ENCODE measurements at places on chromosomes 3 and 15.

- no peak for DNase-seq
Observed at GRCh38 chr3:11544412-11545181, 99.1 kb downstream of the VGLL4 start.

DNA sequence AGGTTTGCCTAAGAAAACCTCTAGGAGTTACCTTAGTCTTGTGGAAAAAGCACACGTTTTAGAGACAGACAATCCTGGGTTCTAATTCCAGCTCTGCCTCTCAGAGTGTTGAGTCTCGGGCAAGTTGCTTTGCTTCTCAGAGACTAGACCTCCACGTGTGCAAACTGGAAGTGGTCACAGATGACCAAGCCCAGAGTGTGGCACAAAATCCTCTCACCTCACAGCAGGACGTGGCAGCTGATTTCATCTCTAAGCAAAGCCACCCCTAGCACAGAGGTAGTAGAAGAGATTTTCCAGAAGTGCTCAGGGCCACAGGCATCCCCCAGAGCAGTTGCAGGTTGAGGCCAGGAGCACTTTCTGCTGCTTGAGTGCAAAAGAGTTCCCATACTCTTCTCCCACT, 79.2 kb downstream of the CD47 start:
- no peak for DNase-seq

- DNase-seq: no peak
Observed at GRCh38 chr3:110881069-110881468, 190.5 kb upstream of the NECTIN3 start.

DNA sequence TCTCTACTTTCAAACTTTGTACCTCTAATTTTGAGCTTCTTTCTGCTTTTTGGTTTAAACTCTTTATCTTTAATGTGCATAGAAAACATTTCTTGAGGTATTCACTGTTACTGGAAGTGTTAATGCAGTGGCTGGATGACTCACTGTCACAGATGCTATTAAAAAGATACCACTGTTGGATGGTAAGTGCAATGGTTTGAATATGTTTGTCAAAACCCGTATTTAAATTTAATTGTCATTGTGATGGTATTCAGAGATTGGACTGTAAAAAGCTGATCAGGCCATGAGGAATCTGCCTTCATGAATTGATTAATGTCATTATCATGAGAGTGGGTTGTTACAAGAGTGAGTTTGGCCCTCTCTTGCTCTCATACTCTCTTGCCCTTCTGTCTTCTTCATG, 70.6 kb downstream of the AP4E1 start:
- no peak for DNase-seq

GRCh38 chr3:97699889-97700288, 64.7 kb upstream of the ARL6 start:
- no peak for DNase-seq

- DNase-seq: no peak
Observed at GRCh38 chr3:122689587-122689986, 8.9 kb downstream of the PARP14 start.

DNA sequence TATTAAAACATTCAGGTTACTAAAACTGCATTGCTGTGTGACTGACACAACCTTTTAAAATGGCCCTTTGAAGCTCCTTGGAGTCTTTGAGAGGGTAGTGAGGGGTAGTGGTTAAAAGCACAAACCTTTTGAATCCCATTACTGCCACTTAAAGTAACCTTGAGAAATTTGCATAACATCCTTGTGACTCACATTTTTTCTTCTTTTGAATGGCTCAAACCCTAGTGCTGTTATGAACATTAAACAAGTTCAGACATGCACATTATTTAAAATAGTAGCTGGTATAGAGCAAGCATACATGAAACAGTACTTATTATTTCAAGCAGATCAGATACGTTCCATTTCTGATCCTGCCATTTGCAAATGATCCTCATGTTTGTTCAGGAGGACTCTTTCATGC, 3.7 kb upstream of the CLDN1 start:
- DNase-seq: no peak

DNA sequence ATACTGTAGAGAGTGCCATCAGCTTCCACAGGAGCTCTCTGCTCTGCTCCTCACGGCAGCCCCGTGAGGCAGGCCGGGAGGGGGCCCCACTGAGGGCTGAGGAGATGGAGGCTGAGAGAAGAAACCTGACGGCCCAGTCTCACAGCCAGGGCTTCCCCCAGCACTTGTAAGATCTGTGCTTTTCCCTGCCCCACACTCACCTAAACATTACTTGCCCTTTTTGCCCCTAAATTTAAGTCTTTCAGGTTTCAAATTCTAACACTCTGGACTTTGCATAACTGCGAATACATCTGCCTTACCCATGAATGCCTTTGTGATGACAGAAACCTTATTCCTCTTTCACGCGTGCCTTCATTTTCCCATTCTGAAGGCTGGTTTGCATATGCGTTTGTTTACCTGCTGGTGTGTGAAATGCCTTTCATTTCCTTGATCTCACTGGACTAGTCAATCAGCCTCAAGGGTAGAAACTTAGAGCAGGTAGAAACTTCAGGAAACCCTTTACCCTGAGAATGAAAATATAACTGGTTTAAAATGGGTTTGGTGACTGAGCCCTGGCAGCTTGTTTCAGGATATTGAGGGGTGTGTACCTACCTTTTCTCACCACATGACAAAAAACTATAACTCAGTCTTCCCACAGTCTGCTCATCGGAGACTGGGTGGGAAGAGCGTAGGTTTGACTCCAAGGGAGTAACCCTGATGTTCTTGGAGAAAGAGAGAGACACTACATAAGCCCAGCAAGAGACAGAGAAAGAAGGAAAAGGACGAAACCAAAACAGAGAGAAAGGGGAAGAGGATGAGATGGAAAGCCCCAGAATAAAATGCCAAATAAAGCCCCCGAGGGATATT, 20.1 kb downstream of the SLC12A8 start:
- DNase-seq: no peak

DNA sequence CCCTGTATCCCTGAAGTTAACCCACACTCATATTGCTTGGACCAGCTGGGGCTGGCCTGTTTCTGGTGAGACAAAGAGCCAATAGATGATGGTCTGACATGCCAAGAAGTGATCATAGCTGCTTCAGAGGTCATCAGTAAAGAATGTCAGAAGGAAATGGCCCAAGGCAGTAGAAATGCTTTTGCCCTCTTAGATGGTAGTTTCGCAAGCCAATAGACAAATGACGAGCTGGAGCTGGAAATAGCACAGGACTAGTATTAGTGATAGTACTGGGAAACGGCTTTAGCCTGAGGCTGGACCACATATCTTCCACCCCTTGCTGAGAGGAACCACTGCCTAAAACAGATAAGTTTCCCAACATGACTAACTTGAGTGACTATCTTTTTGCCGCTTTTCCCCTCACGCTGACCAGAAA, 176.1 kb upstream of the THBS1 start:
- DNase-seq: peak; percentile 17

- DNase-seq: no peak
Observed at GRCh38 chr3:79139395-79140068, 628.3 kb downstream of the ROBO1 start.

DNA sequence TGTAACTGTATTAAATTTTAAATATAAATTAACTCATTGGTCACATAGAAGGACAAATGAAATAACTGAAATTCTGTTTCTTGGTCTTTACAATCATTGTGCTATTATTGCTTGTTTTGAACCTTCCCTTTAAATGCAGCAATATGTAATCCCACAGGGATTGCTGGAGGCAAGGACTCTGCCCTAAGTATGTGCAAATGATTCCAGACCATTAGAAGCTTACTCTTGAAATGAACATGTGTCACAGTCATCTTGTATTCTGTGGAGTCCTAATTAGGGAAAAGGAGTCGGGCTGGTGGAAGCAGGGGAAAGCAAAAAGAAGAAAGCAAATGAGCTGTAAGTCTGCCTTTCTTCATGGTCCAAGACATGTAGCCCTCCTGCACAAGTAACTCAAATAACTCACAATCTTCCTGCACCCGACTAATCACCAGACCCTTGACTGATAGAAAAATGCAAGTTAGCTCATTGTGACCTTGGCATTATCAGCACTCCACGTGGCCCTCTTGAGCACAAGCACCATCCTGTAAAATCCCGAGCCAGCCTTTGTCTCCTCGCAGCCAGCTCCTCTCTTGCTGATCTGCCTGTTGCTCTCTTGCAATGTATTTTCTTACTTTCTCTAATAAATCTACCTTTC, 2.3 kb upstream of the TMPRSS7 start:
- DNase-seq: no peak

- no peak for DNase-seq
Observed at GRCh38 chr3:110589341-110589740, 482.3 kb upstream of the NECTIN3 start.

DNA sequence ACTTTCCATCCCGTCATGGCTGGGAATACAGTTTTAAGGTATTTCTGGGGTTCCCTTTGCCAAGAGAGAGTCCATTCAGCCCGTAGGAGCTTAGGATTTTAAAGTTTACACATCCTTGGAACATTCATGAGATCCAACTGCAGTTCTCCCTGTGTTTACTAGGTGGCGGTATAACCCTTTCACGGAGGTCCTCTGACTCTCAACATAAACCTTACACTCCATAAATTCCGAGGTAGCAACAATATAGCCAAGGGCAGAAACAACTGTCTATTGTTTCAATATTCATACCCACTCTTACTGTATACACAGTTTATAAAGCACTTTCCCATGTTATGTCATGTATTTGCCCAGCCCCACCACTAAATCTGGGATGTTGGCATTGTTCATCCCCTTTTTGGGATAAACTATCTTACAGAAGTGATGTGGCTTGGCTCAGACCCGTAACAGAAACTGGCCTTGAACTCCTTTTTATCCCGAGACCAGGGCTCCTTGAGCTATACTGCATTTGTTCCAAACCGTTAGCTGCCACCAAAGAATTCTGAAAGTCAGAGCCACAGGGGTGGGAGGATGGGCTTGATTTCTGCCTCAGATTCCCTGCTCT, 69.2 kb upstream of the COL6A5 start:
- peak; percentile 41 for DNase-seq

DNA sequence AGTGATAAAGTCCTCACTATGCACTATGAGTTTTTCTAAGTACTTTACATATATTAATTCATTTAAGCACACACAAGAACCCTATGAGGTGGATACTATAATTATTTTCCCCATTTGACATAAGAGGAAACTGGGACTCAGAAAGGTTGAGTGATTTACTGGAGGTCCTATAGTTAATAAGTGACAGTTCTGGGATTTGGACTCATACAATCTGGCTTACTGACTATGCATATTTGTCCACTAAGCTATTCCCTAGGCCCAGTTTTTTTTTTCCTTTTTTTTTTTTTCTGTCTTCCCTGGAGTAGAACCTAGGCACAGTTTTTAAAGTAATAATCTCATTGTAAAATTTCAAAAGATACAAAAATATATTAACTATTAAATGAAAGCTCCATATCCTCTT, 6.3 kb upstream of the RTP2 start:
- DNase-seq: no peak

- DNase-seq: no peak
Observed at GRCh38 chr3:83438188-83438587, 1520.6 kb upstream of the CADM2 start.

DNA sequence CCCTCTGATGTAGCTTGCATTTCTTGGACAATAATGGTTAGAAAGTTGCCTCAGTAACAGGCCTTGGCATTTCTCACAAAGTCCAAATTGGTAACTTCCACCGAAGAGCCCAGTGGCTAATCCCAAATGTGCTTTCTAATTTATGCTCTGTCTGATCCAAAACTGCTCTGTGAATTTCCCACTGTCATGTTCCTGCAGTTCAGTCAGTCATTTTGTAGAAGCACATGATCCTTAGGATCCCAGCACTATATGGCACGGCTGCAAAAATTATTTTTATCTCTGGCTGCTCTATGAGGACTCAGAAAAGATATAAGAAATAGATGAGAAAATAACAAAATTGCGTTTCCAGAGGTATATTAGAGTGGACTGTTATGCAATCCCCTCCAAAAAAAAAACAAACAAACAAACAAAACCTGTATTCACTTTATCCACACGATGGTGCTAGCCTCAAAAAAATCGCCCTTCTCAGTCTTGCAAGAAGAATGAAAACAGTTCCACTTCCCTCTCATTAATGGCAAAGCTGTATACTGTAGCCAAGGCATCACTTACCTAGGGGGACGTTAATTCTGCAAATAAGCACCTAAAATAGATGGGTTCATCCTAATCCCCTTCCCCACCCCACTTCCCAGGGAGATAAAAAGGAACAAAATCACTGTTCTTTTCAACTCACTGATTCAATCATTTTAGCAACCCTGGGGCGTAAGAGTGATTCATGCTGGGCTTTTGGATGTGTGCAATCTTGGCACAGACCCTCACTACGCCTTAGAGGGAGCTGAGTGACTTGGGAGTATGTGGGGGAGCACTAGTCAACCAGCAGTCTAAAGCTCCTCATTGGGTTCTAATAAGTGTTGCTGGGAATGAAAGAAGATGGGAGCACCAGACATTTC, 61.3 kb downstream of the TMCO5A start:
- peak; percentile 62 for DNase-seq

- DNase-seq: no peak
Observed at GRCh38 chr15:80668546-80669236, 26.4 kb upstream of the ABHD17C start.

DNA sequence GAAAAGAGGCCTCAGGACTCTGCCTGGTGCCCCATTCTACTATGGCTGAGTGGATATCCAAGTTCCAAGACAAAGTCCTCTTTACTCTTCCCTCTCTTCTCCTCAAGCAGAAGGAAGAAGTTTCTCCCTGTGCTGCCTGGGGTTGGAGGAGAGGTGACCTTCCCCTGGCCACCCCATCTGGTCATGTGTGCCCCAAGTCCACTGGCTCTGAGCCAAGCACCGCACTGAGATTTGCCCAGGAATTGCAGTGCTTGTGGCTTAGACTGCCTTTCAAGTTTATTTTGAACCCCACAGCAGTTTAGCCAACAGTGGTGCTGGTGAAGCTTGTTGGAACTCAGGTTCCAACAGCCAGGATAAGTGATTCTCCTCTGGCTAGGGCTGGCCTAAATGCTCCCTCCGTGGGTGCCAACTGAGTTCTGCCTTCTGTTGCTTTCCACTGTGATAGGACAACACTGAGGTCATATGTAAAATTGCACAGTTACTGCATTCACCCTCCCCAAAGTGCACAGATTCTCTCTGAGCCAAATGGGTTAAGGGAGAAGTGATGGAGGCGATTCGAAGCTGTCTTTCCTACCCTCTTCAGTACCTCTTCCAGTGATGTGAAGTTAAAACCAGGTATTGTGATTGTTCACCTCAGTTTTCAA, 69.9 kb downstream of the TMCO5A start:
- DNase-seq: no peak

DNA sequence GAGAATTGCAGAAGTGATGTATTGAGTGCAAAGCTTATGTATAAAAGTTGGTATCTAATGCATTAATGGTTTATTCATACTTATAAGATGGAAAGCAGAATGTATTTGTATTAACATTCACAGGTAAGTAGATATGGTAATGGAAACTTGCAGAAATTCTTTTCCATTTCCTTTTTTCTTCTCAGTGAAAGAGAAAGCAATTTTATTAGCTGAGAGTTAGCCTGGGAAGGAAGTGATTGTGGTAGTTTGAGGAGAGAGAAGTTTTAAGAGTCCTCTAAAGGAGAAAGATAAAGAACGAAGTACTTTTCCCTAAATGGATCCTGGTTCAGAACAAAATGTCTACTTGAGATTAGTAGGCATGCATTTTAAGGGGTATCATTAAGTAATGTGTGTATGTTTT, 60.1 kb upstream of the OSTN start:
- no peak for DNase-seq

- DNase-seq: no peak
Observed at GRCh38 chr3:69462826-69463100, 76.9 kb upstream of the FRMD4B start.

Measured in NCI-H460 (cell line).